ENCODE measurements at places on chromosomes 1 and 21.

DNA sequence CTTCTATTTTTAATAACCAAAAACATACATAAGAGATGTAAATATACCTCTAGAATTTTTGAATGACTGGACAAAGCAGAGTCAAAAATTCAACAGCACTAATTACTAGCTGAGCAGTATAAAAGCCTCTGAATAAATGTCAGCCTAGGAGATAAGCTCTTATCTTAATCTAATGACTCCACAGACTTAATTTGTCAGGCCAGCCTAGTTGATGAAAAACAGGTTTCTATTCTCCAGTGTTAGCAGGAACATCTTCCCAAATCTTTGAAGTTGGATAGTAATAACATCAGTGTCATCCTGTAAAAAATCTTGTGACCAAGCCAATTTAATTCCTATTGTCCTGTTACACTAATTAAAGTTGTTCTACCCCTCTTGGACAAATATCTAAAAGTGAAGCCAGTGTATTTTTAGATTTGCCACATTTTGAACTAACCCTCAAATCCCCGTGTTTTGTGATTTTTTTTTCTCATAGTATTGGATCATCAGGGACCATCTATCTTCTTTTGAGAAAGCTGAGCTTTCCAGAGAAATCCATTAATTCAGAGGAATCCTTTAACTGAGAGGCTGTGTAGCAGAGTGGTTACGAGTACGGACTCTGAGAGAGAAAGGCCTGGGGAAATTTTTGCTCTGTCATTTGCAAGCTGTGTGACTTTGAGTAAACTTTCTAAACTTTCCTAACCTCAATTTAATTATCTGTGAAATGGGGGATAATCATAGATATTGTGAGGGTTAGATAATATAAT lies 41.2 kb downstream of the LMO4 start:
- no peak for DNase-seq

DNA sequence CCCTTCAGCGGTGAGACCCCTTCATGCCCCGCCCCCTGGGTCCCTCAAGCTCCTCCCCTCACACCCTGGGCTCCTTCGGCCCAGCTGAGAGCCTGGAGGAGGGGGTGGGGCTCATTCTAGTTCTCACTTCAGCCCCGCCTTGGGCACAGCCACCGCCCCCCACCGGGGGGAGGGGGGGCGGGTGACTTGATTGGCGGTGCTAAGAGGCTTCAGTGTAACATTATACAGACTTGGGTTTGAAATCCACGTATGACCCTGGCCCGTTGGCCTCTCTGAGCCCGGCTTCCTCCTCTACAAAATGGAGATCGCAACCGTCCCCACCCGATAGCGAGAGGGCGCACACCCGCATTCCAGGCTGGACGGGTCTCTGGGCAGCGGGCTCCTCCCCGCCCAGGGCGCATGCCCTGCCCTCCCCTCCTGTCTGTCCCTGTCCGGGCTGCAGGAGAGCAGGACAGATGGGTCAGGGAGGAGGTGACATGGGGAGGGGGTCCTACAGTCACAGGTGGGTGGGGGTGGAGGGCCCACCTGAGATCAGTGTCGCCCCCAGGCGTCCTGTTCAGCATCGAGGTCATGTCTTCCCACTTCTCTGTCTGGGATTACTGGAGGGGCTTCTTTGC lies 5.1 kb downstream of the CLCNKB start:
- DNase-seq, result no peak

DNA sequence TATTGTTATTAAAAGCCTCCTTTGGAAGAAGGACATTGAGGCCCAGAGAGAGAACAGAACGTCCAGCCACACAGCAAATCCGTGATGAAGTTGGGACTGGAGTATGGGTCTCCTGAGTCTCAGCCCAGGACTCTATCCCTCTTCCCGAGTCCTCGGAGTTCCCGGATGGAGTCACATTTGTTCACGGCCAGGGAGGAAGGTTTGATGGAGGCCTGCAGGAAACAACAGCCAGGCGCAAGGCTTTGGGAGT lies 357 bp upstream of the TXLNA start:
- no peak for DNase-seq

DNA sequence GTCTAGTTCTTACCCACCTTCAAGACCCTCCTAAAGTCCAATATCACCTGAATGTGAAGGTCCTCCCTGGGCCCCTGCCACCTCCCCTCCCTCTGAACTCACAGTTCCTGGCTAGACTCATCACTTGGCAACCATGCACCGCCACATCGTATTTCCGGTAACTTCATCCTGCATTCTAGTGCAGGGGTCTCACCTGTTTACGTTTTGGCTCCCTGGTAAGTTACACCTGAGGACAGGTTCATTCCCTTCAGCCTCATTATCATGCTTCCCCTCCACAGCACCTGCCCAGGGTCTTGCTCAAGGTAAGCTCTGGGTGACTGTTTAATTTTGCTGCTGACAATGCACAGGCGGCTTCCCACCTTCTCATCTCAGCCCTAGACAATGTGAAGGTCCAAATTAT lies 93.1 kb downstream of the MIS18A start:
- DNase-seq, result no peak

DNA sequence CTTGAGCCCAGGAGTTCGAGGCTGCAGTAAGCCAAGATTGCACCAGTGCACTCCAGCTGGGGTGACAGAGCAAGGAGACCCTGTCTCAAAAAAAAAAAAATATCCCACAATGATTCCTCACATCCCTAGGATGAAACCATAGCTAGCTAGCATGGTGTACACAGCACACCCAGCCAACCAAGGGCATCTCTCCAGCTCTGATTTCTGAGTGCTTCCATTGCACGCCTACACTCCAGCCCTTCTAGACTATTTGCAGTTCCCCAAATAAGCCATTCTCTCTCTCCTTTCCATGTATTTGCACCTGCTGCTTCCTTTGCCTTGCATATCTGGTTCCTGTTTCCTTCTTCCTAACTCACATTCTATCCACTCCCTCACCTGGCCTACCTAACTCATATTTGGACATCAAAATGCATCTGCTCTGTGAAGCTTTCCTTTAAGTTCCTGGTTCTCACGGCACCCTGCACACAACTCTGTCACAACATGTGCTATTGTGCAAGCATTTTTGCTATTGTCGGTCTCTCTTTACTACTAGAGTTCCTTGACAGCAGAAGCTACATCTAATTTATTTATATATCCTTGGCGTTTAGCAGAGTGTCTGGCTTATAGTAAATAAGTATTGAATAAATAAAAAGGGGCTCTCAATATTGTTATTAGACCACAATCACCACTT lies 2.4 kb upstream of the ELAPOR1 start:
- DNase-seq, result no peak

DNA sequence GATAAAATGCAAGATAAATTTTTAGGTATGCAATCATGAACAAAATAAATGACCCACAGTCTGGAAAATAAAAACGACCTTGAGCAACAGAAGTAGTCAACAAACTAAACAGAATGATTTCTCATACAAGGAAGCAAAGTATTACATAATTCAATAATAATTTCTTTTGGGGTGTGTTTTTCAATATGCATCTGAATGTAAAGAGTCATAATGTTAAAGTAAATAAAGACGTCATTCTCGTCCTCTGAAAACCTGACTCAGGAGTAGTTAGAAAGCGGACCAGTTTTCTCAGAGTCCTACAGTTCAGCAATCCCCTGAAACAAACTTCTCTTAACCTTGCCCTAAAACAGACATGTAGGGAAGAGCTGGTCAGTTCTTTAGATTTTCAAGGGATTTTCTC lies 18.6 kb downstream of the CDC42BPA start:
- DNase-seq, result no peak

- DNase-seq, result no peak
Measured at GRCh38 chr1:156123356-156124196, 9.1 kb downstream of the LMNA start.

DNA sequence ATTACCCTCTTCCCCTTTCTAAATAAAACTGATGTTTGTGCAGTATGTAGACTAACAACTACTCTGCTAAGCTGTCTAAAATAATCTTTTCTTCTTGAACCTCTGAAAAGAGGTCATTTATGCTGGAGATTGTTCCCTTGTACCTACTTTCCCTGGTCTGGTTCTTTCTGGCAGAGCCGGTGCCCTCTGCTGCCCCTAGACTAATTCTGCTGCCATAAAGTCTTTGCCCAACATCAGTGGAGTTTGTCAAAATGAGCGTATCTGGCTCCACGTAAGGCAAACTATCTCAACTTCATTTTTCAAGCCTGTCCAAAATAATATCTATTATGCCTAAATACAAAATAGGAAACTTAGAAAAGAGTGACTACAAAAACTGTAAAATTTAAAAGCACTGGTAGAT lies 30.9 kb upstream of the ANGPTL7 start:
- no peak for DNase-seq

DNA sequence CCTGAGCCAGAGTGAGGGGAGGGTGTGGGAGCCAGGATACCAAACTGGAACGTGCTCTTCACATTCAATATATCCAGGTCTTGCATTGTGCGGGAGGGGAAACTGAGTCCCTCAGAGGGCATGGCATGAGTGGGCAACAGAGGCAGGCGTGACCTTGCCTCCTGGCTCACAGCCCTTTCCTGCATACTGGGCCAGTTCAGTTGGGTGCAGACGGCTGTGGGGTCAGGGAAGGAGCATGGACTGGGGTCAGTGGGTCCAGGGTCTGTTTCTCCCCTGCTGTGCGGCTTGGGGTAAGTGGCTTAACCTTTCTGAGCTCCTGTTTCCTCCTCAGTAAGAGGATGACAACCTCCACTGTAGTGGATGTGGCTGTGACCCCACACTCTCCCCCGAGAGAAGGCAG lies 16.6 kb downstream of the SERINC2 start:
- no peak for DNase-seq

DNA sequence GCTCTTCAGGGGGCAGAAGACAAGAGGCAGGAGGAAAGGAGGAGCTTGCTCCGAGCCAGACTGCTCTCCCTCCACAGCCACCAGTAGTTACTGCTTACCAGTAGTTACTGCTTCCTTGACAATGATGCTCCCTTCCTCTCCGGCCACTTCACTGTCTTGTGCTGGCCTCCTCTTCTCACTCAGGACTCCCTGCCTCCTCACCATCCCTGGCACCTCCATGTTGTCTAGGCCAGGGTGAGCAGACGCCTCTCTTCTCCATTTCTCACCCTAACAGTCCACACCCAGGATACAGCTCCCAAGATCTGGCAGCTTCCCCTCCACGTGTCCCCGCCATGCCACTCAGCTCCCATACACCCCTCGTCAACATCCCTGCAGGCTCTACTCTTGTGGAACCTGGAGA lies 82.4 kb upstream of the TLR5 start:
- no peak for DNase-seq

DNA sequence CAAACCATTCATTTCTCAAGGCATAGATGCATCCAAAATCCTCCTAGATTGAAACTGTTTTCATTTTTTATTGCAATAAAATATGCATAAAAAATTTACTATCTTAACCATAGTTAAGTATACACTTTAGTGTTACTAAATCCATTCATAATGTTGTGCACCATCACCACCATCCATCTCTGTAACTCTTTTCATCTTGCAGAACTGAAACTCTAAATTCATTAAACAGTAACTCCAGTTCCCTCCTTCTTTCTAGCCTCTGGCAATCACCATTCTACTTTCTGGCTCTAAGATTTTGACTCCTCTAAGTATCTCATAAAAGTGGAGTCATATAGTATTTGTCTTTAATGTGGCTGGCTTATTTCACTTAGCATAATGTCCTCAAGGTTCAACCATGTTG lies 236.8 kb downstream of the SMYD3 start:
- DNase-seq, result no peak

DNA sequence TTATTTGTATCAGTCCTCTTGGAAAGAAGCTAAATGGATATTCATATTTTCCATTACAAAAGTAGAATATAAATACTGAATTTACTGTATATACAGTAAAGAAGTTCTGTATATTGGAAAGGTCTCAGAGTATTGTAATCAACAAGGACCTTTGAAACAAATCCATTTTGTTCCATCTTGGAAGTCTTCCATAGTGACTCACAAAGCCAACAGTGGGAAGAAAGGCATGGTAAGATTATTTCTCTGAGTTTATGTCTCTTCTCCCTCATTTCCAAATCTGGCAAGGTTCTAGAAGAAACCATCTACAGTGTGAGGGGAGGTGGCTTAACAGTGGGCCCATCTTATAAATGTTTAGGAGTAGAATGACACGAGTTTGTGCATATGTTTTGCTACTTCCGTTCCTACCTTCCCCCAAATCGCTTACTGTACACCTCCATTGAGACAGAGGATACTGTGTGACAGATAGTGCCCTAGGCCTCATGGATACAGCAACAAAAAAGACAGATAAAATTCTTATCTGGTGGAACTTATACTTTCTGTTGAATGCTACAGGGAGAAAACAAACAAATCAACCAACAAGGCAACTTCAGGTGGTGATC lies 22.1 kb upstream of the SSX2IP start:
- no peak for DNase-seq

DNA sequence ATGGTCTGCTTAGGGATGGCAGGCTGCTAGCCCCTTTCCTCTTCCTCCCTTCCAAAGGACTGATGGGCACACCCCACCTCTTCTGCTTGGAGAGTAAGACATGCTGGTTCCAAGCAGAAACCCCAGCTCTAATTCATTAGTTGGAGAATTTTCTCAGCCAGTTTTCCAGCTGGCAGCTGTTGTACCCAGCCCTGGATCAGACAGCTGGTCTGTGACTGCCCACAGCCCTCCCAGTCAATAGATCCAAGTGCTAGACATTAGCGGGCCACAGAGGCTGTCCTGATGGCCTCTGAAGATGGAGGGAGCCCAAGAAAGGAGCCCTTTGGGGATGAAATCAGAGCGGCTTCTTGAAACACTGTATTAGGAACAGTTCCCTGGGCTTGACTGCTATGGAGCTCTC lies 35.8 kb downstream of the ACOT11 start:
- no peak for DNase-seq

DNA sequence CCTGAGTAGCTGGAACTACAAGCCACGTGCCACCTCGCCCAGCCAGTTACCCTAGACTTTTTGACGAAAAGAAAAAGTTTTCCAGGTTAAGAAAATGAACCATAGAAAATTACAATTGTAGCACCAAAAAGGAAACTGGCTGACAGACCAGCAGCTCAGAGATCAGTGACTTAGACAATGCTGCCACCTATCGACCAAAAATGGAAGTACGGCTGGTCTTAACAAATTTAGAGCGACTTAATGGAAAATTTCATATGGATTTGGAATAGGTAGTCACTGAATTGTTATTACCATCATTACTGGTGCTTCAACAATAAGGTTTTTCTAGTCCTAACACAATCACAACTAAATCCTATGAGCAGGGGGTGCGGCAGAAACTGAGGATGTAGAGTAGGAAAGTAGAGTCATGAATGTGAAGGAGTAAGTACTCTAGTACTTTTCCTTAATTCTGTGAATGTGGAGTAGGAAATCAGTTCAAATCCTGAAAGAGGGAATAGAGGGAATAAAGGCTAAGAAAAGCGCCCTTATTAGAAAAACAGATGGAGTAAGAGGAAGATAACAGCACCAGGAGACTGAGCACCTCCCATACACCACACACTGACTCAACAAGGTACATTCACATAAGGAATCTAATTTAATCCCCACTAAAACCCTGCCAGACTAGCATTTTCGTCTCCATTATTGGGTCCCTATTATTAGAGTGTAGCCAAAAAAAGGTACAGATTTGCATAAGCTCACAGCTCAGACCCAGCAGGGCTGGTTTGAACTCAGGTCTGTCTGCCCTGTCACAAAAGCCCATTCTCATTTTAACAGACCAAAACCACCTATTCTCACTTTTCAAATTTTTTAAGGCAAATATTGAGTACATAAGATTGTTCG lies 37.9 kb upstream of the MGST3 start:
- peak; percentile 60 for DNase-seq

Measured in activated CD4-positive, CD25-positive, alpha-beta regulatory T cell treated with anti-CD3 and anti-CD28 coated beads, Interleukin-2, amount 50 U/mL, for 16 hours (primary cell).